ENCODE measurements at places on chromosomes 4 and X. TPM values are rescaled to one million over a fixed set of nuclear protein-coding genes. Genes with fewer than 3 reads are reported as not detected.

- no peak overlapping the region for H3K27ac ChIP-seq
- no peaks in the 10 kb centered on the region for H3K36me3 ChIP-seq
- no peaks in the 10 kb centered on the region for H3K27me3 ChIP-seq
- DNase-seq: no peak
- H3K4me1 ChIP-seq: no peaks in the 10 kb centered on the region
- H3K4me3 ChIP-seq: no peak overlapping the region
Observed at GRCh38 chr4:138449938-138450337, 207.8 kb upstream of the SLC7A11 start.

DNA sequence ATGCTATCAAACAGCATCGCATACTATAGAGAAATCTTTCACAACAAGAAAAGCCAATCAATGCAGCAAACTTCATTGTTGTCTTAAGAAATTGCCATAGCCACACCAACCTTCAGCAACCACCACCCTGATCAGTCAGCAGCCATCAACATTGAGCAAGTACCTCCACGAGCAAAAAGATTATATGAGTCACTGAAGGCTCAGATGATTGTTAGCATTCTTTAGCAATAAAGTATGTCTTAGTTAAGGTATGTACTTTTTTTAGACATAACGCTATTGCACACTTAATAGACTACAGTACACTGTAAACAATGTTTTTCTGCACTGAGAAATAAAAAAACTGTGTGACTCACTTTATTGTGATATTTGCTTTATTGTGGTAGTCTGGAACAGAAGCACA, 37.8 kb upstream of the FUNDC1 start:
- no peak overlapping the region for H3K27ac ChIP-seq
- H3K4me3 ChIP-seq: no peak overlapping the region
- H3K27me3 ChIP-seq: no peaks in the 10 kb centered on the region
- H3K36me3 ChIP-seq: no peaks in the 10 kb centered on the region
- DNase-seq: no peak
- no peaks in the 10 kb centered on the region for H3K4me1 ChIP-seq

- H3K36me3 ChIP-seq: no peaks in the 10 kb centered on the region
- peaks cover 6% of the 10 kb centered on the region for H3K4me1 ChIP-seq
- DNase-seq: no peak
- no peaks in the 10 kb centered on the region for H3K27me3 ChIP-seq
- H3K4me3 ChIP-seq: no peak overlapping the region
Observed at GRCh38 chr4:98540803-98541202, 117.6 kb downstream of the TSPAN5 start.

DNA sequence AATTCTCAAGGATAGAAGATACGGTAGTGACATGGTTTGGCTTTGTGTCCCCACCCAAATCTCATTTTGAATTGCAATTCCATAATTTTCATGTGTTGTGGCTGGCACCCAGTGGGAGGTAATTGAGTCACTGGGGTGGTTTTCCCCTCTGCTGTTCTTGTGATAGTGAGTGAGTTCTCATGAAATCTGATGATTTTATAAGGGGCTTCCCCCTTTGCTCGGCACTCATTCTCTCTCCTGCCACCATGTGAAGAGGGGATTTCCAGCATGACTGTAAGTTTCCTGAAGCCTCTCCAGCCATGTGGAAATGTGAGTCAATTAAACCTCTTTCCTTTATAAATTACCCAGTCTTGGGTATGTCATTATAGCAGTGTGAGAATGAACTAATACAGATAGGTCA, 8.5 kb upstream of the SPANXN4 start:
- no peak overlapping the region for H3K4me3 ChIP-seq
- no peaks in the 10 kb centered on the region for H3K27me3 ChIP-seq
- no peak overlapping the region for H3K27ac ChIP-seq
- DNase-seq: no peak
- H3K36me3 ChIP-seq: no peaks in the 10 kb centered on the region
- no peaks in the 10 kb centered on the region for H3K4me1 ChIP-seq

The KIAA0232 gene
- total RNA-seq: 19.8 TPM

The HELT gene
- total RNA-seq: not detected
